ENCODE measurements at places on chromosomes 11 and 22. TPM values are rescaled to one million over a fixed set of nuclear protein-coding genes. Genes with fewer than 3 reads are reported as not detected.

DNA sequence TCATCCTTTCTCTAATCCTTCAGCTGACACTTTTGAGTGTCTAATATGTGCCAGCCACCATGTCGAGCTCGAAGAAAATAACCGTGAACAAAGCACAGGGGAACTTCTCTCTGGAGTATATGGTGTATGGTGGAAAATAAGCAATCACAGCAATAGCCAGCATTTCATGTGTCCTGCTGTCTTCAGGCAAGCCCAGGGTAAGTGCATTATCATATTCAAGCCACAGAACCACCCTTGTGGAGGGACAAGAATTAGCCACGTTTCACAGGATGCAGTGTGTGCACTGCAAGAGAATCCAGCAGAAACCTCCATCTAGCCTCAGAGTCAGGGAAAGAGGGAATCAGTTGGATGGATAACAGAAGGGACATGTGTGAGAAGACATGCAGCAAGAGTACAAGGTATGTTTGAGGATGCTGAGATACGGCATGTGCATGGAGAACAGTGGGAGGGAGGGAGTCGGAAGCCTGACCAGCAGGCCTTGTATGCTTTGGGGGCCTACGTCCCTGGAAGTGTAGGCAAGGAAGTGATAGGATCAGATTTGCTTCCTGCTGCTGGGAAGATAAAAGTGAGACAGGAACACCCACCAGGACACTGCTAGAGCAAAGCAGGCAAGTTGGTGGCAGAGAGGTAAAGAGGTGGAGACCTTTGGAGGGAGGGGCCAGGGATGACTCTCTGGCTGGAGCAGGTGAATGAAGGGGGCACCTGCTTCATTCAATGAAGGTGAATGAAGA lies 14.7 kb upstream of the GNAZ start:
- DNase-seq = no peak

The KRTAP5-2 gene
- not detected for total RNA-seq

GRCh38 chr11:103234974-103235373 lies 125.7 kb downstream of the DYNC2H1 start:
- no peak for DNase-seq

The LRP4 gene
- 0.13 TPM for total RNA-seq

The OR4C16 gene
- not detected for total RNA-seq

GRCh38 chr11:93921695-93922468 lies 71.5 kb upstream of the VSTM5 start:
- DNase-seq = no peak

DNA sequence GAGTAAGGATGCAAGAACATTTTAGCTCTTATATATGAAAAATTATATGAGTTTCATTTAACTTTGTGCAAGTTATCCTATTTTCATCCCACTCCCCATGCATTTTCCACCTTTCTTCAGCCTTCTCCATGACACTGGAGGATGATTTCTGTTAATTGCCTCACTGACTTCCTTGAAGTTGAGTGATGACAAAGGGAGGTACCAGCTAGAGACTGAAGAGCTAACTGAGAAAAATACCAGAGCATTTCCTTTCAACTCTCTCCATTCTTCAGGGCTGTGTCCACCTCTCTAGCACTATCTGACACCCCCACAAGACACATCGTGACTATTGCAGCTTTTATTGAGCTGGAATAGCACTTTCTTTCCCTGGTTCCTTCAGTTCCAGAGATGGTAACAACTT lies 711.6 kb upstream of the LRRC4C start:
- no peak for DNase-seq

The SCGB1C1 gene
- not detected for total RNA-seq

DNA sequence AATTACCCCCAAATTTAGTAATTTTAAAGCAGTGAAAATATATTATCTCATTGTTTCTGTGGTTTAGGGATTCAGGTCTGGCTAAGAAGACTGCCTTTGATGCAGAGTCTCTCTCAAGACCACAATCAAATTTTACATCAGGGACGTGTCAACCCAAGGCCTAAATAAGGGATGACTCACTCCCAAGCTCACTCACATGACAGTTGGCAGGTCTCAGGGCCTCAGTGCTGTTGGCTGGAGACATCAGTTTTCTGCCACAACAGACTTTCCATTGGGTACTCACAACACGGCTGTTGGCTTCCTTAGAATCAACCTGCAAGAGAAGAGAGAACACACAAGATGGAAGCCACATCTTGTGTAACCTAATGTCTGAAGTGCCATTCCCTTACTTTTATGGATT lies 377.3 kb downstream of the FAM181B start:
- no peak for DNase-seq

The HTATIP2 gene
- total RNA-seq = 37.8 TPM

DNA sequence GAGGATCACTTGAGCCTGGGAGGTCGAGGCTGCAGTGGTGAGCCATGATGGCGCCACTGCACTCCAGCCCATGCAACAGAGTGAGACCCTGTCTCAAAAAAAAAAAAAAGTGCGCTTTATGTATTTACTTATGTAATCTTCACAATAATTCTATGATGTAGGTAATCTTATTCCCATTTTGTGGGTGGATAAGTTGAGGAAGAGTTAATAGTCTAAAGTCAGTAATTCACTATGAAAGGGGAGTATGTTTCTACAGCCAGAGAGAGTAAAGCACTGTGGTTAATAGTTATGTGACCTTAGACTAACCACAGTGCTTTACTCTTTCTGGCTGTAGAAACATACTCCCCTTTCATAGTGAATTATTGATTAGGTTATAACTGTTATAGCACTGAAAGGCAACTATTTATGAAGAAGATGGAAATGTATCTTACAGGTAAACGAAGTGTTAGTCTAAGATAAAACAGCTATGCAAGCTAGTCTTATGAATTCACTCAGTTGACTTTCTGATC lies 11.9 kb downstream of the CTR9 start:
- no peak for DNase-seq

- DNase-seq = no peak
Observed at GRCh38 chr22:44211946-44212930, 31.5 kb downstream of the PARVG start.

The DBX1 gene
- total RNA-seq = not detected

DNA sequence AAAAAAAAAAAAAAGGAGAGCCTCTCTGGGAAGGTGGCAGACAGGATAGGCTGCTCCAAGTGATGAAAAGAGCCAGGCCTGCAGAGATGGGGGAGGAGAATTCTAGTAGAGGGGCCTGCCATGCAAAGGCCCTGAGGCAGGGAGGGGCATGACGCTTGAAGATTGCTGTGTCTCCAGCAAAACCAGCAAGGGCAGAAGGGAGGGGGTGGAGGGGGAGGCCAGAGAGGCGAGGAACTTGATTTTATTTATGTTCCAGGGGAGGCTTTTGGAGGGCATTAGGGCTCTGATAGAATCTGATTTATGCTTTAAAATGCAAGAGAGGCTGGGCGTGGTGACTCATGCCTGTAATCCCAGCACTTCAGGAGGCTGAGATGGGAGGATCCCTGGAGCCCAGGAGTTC lies 16.7 kb upstream of the PACSIN2 start:
- no peak for DNase-seq

DNA sequence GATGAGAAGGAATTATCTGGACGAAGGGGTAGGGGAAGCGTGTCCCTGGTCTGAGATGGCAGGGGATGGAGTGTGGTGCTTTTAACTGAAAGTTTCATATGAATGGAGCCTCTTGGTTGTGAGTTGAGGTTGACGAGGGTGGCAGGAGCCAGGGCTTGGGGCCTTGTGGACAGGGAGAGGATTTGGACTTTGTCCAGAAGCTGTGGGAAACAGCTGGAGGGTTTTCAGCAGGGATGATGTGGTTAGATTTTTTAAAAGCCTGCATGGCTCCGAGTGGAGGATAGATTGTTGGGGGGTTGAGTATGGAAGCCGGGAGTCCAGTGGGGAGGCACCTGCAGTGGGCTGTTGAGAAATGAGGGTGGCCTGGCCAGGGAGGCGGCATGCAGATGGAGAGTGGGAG lies 24.8 kb downstream of the MYO7A start:
- DNase-seq = no peak

GRCh38 chr22:24410110-24410856 lies 17.1 kb upstream of the ADORA2A start:
- no peak for DNase-seq

GRCh38 chr11:112961146-112961668 lies at the start of gene NCAM1:
TSS of gene NCAM1 (plus strand) at chr11:112961420.
- DNase-seq = no peak

DNA sequence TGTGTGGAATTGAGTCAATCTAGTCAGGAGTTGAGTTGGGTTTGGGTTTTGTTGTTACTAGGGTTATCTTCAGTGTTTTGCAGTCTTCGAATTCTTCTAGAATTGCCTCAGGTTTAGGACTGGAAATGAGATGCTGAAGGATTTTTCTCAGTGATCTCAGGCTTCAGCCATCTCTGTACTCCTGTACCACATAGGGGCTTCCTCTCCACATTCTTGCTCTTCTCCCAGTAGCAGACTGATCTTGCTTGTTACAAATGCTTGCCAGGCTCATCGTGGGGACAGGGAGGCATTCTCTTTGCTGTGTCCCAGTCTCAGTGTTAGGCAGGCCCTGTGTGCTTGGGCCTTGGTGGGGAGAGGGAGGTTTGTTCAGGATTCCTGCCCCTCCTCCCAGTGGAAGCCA lies 96.1 kb downstream of the LRRC32 start:
- no peak for DNase-seq

The MED19 gene
- 26.3 TPM for total RNA-seq

GRCh38 chr22:17845790-17846189 lies 71.5 kb upstream of the BID start:
- DNase-seq = no peak

The KCNK4 gene
- not detected for total RNA-seq

- DNase-seq = peak; percentile 34
Observed at GRCh38 chr11:73384872-73385689, 8.9 kb downstream of the RELT start.

The P2RX3 gene
- not detected for total RNA-seq

DNA sequence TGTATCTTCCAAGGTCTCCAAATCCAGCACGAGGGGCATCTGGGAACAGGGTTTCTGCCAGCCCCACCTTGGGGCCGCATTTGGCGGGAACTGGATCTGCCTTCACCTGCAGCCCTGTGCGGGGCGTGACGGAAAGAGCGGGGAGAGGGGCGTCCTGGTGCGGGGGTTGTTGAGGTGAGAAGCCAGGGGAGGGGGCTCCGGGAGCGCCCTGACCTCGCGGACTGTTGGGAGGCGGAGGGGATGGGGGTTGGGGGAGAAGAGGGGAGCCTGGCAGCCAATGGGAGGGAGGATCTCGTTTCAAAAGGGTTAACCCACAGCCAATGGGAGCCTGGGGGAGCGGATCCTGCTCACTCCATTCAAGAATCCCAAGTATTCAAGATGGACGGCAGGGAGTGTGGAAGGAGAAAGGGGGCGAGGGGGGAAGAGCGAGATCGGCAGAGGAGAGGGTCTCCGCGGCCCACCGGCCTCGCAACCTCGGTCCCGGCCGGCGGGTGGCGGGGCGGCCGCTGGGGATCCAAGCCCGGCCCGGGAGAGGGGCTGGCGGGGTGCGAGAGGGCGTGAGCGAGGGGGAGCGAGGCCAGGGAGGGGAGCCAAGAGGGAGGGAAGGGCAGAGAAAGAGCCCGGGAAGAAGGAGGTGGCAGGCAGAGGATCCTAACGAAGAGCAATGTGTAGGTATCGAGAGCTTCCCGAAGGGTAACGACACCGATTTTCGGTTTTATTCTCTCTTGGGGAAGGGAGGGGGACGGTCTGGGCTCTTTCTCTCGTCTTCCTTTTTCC lies 11.5 kb downstream of the YPEL4 start:
- no peak for DNase-seq

DNA sequence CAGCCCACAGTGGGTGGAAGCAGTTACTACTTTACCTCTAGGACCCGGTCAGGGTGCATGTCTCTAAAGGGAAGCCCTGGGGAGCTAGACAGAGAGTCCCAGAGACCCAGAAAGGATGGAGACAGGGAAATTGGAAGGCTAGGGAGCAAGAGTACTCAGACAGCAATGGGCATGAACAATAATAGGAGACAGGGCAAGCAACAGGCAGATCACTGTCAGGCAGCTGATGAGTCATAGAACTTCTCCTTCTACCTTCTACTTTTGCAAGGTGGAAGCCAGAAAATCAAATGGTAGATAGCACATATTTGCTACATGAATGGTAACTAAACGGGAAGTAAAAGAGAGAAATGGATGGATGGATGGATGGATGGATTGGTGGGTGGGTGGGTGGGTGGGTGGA lies 19.6 kb downstream of the CD5 start:
- no peak for DNase-seq

DNA sequence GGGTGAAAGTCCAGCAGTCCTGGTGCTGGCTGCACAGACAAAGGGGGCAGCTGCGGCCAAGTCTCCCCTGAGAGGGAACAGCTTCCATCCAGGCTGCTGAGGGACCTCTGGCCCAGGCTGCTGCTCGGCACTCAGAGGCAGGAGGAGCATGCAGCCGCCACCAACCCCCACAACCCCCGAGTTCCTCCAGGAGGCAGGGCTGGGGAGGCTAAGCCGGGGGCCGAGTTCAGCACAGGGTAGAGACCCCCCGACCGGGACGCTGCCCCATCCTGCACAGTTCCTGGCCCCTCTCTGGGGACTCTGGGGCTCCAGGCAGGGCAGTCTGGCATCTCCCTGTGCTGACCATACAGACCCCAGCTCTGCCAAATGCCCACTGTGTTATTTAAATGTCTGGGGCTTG lies 20.2 kb downstream of the IGSF9B start:
- DNase-seq = no peak

DNA sequence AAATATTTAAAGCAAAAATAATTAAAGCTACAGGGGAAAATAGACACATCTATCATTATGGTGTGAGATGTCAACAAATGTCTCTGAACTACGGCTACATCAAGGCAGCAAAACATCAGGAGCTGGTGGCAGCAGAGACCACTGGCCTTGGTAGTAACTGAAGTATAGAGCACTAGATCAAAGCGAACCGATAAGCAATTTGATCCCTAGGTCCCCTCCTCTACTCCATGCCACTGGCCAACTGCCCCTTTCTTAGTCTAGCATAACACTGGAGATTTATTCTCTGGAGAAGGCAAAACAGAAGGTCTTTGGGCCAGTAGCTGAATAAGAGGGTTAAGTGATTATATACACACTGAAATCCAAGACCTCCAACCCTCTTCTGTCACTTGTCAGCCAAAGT lies 13.6 kb upstream of the RAB3IL1 start:
- no peak for DNase-seq

- DNase-seq = no peak
Observed at GRCh38 chr11:12626616-12627015, 47.6 kb upstream of the TEAD1 start.

DNA sequence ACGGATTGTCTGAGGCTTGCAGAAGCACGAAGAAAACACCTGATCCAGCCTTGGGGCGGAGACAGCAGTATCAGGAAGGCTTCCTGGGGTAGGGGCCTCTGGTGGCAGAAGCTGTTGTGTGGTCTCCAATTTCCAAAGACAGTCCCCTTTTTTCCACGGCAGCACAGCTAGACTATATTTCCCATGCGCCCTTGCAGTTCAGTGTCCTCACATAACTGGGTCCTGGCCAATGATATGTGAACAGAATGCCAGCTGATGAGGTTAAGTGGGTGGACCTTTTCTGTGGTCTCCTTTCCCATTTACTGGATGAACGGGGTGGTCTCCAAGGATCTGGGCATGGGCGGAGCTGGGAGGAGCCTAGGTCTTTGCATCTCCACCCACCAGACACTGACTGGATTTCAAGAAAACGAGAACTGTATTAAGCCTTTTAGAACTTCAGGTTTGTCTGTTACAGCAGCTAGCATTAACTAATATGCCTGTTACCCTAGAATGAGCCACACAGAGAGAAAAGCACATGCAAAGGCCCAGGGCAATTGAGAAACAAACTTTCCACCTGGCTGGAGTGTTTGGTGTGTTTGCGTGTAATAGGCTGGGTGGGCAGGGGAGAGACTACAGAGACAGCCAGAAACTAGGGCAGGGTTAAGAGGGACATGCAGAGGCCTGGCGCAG lies 6.2 kb downstream of the GAL3ST1 start:
- no peak for DNase-seq
